ENCODE measurements at places on chromosomes 1 and 21.

- DNase-seq, result no peak
Measured at GRCh38 chr1:91124989-91125417, 103.2 kb upstream of the ZNF644 start.

DNA sequence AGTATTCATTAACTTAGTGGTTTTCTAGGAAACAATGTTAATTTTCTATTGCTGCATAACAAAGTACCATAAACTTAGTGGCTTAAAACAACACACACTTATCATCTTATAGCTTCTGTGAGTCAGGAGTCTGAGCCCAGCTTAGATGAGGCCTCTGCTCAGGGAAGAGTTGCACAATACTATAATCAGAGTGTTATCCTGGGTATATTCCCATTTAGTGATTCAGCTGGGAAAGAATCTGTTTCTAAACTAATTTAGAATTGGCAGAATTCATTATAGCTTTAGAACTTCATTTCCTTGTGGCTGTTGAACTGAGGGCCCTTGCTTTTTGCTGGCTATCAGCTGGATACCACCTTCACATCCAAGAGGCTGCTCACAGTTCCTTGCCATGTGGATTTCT is 515.5 kb downstream of the BRINP3 start:
- DNase-seq, result no peak

- no peak for DNase-seq
Measured at GRCh38 chr1:53938136-53938830, 7.2 kb downstream of the IFT25 start.

DNA sequence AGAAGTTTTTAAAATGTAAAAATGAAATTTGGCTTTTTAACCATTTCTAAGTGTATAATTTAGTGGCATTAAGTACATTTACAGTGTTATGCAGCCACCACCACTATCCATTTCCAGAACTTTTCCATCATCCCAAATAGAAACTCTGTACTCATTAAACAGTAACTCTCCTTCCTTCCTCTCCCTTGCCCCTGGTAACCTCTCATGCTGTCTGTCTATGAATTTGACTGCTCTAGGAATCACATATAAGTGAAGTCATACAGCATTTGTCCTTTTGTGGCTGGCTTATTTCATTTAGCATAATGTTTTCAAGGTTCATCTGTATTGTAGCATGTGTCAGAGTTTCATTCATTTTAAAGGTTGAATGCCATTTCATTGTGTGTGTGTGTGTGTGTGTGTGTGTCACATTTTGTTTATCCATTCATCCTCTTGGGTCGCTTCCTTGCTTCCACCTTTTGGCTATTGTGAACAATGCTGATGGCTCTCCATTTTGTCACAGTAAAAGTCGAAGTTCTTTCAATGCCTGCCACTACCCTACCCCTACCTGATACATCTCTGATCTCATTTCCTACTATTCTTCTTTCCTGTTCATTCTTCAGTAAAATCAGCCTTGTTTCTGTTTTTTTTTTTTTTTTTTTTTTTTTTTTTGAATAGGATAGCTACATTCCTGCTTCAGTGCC is 45.3 kb downstream of the F3 start:
- no peak for DNase-seq

GRCh38 chr21:38454161-38454560 is 44.1 kb downstream of the ERG start:
- no peak for DNase-seq

DNA sequence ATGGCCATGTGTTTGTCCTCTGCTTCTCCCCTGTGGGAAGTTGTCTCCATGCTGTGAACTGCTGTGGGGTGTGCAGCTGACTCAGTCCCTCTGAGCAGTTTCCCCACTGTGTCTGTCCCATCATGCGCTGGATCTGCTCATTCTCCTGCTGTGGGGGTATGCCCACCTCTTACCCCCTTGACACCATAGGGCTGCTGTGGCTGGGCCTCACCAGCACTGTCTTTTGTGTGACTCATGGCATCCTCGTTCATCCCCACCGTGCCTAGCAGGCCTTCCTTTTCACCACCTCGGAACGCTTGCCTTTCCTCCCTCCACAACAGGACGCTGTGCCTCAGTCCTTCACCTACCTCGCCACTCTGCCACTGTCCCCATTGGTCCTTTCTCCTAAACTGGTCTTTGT is 27.3 kb downstream of the VANGL2 start:
- DNase-seq, result peak; percentile 22

DNA sequence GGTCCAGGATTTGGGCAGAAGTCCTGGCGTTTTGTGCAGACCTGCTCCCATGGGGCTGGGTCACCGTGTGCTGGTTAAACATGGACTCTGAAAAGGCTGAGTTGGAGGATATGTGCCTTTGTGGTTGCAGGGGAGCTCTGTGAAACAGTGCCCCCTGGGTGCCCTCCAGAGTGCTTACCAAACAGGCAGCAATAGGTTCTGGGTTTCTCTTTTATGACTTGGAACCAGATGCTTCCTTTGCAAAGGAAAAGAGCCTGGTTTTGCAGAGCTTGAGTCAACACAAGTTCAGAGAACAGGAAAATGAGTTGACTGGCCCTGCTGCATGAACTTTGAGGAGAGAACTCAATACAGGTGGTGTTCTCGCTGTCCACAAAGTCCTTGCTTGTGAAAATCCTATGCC is 288.9 kb downstream of the TM2D1 start:
- DNase-seq, result no peak

GRCh38 chr1:2132222-2133038 is 62.1 kb downstream of the FAAP20 start:
- no peak for DNase-seq

DNA sequence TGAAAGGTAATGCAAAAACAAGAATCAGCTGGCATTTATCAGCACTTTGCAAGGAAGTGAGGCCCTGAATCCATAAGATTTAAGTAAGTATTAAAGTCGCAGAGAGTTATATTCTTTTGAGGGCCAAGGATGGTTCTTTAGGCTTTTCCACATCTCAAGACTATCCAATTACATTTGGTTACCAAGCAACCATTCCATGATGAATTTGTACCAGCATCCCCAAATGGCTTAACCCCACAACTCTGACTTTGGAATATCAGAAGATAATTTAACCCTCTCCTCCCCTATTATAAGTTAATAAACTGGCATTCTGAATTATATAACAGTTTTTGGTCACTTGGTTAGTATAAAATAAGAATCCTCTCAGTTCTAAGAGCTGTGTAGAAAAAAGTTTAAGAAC is 2.8 kb downstream of the PHTF1 start:
- no peak for DNase-seq

DNA sequence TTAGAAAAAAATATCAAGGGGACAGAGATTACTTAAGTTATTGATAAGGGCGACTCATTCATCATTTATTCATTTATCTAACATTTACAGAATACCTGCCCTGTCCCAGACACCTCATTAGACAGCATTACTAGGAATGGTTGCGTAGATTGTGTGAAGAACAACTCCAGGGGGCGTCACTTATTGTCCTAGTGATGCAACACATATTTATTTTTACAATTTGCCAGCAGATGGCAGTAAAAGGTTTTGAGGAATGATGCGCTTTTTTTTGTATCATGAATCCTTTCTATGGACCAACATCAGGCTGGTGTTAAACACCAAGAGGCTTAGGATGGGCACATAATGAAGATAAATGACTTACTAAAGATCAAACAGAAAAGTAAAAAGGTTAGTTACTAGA is 5.5 kb downstream of the NCAM2 start:
- no peak for DNase-seq

DNA sequence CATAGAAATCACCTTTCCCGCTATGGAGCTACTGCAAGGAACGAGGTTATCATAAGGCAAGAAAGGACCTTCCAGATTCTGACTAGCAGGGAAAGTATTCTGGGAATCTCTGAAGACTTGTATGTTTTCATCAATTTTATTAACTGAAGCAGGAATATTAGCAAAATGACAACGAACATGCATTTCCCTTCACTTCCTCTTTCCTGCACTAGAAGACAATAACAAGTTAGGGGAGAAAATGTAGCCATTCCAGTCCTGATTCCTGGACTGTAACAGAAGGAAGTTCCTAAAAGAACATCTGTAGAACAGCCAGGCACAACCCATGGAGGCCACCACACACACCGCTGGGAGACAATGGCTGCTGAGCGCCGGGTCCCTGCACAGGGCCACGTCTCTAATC is 106.8 kb downstream of the RAVER2 start:
- no peak for DNase-seq

- DNase-seq, result no peak
Measured at GRCh38 chr1:96771847-96772246, 50.3 kb downstream of the PTBP2 start.

All from stimulated activated CD4-positive, alpha-beta T cell treated with anti-CD3 and anti-CD28 coated beads, Interleukin-4, amount 100 ng/mL, for 4 hours (primary cell).